Anterior cingulate cortex (tissue), 58 donors: ENCODE measurements at places on chromosomes 7 and 10.
A peak's percentile ranks its signal among the peaks of the same experiment; 100 is the strongest.

DNA sequence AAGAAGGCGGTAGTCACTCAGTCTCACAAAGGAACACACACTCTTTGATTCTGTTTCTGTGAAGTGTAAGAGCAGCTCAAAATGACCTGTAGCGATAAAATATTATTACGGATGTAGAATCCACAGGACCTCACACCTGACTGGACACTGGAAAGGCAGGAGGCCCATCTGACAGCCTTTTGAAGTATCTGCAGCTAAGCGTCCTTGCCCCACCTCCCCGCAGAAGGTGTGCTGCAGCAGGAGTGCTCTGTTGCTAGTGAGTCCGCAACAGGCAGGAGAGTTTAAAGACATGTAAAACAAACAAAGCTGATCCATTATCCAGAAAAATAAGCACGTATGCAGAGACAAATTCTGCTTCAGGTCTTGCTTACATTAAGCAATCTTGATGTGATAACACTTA is 355.5 kb downstream of the GPR158 start:
- DNase-seq = no peak

DNA sequence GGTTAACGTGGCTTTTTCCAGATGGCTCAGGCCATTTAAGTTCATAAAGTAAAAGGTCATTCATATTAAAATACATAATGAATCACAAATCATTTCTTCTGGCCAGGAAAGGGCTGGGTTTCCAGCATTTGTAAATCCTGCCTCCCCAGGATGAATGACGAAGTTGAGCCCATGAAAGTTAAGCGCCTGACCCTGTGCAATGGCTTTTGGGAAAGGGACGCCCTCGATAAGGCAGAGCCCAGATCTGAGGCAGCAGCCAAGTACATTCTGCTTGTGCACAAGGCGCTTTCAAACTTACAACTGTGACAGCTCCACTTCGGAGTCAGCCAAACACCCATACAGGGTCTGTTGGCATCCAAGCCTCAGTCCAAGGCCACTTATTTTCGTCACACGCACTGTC is 2.8 kb downstream of the GIMAP6 start:
- DNase-seq = no peak

GRCh38 chr7:74044366-74045350 is 16.7 kb downstream of the ELN start:
- DNase-seq = peak; percentile 9

DNA sequence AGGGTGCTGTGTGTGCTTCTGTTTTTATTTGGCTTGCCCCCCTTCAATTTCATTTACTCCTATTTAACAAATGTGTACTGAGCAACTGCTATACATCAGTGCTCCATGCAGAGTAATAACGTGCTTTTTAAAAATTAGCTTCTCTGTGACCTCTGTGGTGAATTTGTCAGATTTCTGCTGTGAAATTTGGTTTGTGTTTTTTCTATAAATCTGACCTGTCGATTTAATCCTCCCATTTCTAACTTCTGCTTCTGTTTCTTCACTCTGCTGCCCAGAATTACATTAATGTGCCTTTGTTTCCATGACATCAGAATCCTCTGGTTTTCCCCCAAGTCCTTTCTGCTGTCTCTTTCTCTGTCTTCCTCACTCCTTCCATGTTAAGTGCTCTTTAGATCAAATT is 123.8 kb upstream of the CACNA2D1 start:
- DNase-seq = no peak

DNA sequence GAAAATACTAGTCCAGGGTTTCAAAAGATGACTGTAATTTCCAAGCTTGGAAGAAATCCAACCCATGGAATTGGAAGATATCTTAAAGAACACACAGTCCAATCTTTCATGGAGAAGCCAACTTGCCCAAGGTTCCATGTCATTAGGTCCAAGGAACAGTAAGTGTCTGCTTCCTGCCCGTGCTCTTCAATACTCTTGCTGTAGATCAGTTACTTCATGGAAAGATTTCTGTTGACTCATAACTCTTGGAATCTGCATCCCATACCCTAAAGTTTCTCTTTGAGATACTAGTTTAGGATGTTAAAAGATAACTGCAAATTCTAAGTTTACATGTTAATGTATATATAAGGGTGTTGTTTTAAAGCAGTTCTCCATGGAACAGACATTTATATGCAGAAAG is 127.9 kb upstream of the SLC13A1 start:
- no peak for DNase-seq

DNA sequence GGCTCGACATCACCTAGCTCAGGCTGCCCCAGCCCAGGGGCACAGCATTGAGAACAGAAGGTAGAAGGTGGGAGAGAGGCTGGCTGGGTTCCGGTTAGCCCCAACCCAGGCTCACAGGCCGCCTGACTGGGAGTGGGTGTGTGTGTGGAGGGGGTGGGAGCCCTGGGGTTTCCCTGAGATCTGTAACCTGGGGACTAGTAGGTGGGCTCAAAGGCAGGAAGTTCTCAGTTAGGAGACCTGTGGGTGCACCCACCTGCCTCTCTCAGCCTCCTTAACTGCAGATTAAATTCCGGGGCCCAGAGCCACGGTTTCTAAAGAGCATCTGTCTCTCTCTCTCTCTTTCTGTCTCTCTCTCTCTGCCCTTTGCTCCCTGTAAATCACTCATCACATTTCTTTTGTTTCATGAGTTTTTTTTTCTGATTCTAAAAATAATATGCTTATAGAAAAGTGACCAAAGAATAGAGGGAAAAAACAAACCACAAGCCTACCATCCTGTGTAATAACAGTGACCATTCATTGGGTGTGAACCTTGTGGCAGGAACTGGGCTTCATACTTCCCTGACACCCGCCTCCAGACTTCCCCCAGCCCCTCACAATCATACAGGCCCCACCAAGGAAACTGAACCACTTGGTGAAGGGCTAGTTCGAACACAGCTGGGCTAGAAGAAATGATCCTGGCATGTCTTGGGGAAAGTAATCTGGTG is 83.4 kb upstream of the SMNDC1 start:
- no peak for DNase-seq

DNA sequence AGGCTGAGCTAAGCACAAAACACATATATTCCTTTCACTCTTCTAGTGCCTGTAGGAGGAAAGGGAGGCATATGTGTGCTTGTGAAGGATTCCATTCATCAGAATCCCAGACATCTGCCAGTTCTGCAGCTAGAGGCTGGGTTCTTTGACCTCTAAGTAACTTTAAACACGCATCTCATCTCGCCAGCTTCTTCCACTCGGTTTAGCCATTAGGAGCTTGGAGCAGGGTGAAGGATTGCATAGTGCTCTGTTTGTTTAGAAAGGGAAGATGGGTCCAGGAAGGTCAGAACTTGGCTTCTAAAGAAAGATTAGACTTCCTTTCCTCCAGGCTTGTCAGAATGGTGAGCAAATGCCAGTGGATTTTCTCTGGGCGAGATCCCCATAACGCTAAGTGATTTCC is 43.6 kb downstream of the HK1 start:
- DNase-seq = no peak

DNA sequence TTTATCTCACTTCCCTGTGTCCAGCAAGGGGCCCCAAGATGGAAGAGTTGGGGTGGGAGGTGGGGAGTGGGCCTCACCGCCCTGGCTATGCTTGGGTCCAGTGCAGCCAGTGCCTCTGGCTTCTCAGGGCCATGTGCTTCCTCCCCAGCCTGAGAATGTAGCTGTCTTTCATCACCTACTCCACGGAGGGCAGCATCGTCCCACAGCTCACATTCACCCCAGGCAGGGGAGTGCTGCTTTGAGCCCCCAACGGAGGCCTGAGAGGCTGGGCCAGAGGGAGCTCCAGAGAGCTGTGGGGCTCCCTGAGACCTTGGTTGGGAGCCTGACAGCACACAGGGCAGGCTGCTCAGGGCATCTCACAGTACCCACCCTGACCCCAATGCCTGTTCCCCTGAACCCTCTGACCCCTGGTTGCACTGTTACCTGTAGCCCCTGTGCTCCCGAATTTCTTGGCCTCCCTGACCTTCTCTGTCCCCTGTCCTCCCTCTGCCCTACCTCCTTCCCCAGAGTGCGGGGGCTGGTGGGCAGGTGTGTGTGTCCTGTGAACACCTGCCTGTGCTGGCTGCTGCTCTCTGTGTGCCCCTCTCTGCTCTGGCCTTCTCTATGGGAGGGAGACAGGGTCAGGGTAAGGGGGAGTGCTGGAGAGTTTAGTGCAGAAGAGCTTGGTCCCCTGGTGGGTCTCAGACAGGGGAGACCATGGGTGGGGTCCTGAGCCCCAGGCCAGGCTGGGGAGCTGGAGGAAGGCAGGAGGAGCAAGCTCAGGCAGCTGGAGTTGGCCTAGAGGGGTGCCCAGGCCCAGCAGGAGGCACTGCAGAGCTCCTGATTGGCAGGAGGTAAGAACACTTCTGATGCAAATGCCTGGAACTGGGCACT is 19.6 kb upstream of the ZNF488 start:
- DNase-seq = no peak

DNA sequence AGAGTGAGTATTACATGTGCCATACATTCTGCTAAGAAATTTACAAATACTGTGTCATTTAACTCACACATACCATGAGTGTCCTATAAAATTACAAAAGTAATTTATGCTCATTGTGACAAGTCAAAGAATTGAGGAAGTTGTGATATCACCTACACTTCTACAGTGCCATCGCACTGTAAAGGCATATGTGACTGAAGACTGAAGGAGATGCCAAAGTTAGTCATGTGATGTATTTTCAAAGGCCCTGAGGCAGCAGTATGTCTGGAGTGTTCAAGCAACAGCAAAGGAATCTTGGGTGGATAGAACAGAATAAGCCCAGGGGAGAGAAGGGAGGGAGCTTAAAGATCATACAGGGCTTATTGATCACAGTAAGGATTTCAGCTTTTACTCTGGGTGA is 176.8 kb downstream of the WNT2 start:
- no peak for DNase-seq

DNA sequence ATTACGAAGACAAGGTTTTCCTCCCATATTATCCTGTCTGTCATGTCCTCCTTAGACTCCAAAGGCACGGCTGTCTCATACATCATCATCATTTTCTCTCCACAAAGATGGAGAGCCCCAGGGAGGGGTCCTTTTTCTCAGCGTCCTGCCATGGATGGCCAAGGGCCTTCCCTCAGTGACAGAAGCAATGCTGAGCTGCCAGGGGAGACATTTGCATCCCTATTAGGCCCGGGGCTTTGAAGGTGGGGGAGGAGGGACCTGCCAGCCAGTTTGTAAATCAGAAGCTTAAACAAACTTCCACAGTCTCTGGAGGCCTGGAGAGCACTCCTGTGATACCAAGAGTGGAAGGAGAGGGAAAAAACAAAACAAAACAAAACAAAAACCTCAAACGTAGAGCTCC is 112.4 kb upstream of the ADO start:
- DNase-seq = no peak

GRCh38 chr7:70744492-70744891 is 387.5 kb upstream of the GALNT17 start:
- no peak for DNase-seq

DNA sequence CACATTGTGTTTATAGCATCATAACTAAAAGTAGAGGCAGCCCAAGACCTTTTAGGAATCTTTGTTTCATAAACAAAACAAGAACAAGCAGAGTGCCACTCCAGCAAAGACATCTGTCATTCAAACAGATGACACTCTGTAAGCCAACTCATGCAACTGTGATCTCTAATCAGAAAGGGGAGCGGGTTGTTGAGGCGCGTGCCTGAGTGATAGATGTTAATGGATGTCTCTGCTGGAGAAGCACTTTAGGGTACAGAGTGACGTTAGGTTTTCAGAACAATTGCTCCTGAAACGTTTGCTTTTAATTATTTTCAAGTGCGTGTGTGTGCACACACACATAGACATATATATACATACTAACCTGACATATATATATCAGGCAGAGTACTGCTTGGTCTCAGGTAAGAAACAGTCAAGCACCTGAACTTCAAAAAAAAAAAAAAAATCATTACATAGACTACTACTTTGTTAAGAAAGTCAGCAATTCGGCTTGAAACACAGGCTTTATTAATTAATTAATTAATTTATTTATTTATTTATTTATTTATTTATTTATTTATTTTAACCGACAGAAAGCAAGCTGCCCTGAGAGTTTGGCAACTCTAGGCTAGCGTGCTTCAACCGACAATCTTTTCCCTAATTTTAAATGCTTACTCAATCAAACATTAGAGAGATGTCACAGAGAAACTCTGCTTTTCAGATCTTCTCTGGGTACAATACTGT is 109.1 kb downstream of the POU6F2 start:
- no peak for DNase-seq

- no peak for DNase-seq
Measured at GRCh38 chr10:45419676-45420025, 45.6 kb downstream of the ALOX5 start.

GRCh38 chr10:131580674-131581073 is 269.2 kb upstream of the TCERG1L start:
- no peak for DNase-seq

GRCh38 chr7:3338161-3338560 is 37.1 kb downstream of the SDK1 start:
- no peak for DNase-seq

GRCh38 chr7:18302097-18302496 is 193.5 kb upstream of the HDAC9 start:
- DNase-seq = no peak

GRCh38 chr7:45087301-45088145 is 1.2 kb downstream of the NACAD start:
- DNase-seq = no peak
